Stimulated activated CD8-positive, alpha-beta memory T cell treated with anti-CD3 and anti-CD28 coated beads, Interleukin-2, amount 100 ng/mL, for 48 hours (primary cell): ENCODE measurements at places on chromosomes 13 and 19.
A peak's percentile ranks its signal among the peaks of the same experiment; 100 is the strongest.

DNA sequence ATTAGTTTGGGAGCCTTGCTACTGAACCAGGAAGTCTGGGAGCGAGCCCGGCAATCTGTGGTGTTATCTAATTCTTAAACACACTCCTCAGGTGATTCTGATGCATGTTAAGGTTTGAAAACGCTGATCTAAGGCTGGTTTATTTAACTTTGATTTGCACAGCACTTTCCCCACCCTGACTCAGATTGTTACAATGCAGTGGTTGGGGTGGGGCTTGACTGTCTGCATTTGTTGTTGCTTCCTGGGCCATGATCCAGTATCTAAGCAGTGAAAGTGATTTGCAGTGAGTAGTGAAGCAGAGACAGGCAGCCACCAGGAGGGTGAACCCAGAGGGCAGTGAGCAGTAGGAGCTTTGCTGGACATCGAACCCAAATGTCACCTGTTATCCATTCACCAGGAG lies 81.6 kb upstream of the ARGLU1 start:
- DNase-seq: no peak

GRCh38 chr13:114032126-114032799 lies 58.4 kb upstream of the C13orf46 start:
- no peak for DNase-seq

DNA sequence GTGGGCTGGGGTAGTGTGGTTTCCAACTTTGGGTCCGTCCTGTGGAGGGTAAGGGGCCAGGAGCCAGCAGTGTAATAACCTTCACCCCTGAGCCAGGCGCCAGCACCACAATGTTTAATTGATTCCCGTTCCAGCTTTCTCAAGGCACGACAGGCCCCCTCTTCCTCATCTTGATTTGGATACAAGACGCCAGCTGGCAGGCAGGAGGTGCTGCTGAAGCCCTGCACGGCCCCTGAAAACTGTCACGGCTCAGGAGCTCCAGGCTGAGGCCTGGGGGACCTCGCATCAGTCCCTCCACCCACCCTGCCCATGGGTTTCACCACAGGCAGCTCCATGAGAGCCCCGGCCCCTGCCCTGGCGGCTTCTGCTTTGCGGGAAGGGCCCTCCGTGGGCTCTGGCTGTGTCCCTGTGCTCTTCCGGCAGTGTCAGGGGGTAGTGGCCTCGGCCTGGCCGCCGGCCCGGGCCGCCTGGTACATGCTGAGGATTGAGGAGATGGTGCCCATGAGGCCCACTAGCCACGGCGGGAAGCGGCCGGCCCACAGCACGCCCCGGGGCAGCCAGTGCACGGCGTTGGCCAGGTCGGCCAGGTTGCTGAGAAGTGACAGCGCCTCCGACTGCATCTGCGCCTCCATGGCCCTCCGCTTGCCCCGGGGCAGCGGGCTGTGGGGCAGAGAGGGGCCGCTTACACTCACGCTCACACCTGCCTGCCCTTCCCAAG lies 11.9 kb downstream of the PEX11G start:
- DNase-seq: no peak

- no peak for DNase-seq
These were observed 194.4 kb downstream of the KCNRG start for GRCh38 chr13:50209631-50210030.

GRCh38 chr19:51200071-51200666 lies 24.7 kb upstream of the CD33 start:
- DNase-seq: no peak

GRCh38 chr19:48631225-48631624 lies 6.0 kb downstream of the DBP start:
- no peak for DNase-seq

- DNase-seq: no peak
These were observed 97.4 kb downstream of the CAB39L start for GRCh38 chr13:49346460-49346859.

- DNase-seq: peak; percentile 25
These were observed 89.4 kb upstream of the RAP2A start for GRCh38 chr13:97344265-97345175.

DNA sequence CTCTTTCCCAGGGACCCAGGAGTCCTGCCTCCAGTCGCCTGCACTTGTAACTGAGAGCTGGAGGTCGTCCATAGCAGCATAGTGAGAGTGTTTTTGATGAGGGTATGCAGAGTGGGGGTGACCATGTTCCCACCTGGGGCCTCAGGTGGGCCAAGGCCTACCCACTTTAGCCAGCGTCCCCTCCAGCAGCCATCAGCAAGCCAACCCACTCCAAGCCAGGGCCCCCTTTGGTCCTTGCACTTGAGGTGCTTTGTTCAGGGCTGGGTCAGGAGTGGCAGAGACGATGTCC lies 11.9 kb upstream of the SMG9 start:
- DNase-seq: no peak

- DNase-seq: no peak
These were observed 36.3 kb upstream of the SGCG start for GRCh38 chr13:23144431-23144830.

DNA sequence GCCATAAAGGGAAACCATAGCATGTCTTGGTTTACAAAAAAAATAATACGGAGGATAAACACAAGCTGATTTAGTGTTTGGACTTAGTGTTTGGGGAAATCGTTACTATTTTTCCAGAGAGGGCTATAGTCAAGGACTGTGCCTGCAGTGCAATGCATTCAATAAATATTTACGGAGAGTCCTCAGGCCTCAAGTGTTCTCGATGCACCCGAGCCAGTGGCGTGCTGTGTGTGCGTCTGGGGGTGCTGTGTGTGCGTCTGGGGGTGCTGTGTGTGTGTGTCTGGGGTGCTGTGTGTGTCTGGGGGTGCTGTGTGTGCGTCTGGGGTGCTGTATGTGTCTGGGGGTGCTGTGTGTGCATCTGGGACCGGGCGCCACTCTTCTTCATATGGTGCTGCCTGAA lies 71.7 kb upstream of the GTF3A start:
- DNase-seq: no peak

DNA sequence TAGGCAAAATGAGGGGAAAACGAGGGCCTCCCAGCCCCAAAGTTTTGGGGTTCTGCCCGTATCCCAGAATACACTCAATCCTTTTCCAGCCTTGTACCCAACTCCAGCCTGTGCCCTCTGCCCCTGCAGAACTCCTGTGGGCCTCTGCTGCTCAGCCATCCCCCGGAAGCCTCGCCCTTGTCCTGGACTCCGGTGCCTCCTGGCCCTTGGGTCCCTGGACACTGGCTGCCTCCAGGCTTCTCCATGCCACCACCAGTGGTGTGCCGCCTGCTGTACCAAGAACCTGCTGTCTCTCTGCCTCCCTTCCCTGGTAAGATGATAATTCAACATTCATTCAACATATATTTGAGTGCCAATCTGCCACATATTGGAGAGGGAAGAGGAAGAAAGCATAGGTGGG lies 3.8 kb downstream of the DMRTC2 start:
- no peak for DNase-seq

DNA sequence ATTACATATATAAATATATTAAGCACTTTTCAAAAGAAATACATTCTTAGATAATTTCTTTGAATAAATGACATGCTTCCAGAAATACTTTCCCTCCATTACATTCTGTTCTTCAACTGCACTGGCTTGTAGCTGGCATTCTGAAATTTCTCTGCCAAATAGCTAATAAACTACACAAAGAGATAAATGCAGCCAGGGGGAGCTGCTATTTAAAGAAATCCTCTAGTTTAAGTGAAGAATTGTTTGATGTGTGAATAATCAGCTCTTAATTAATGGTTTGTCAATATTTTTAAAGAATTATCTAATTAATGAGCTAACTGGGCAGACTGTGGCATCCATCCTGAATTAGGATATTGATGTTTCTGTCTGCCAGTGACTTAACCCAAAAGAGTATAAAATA lies 30.7 kb downstream of the SLC7A1 start:
- DNase-seq: no peak

DNA sequence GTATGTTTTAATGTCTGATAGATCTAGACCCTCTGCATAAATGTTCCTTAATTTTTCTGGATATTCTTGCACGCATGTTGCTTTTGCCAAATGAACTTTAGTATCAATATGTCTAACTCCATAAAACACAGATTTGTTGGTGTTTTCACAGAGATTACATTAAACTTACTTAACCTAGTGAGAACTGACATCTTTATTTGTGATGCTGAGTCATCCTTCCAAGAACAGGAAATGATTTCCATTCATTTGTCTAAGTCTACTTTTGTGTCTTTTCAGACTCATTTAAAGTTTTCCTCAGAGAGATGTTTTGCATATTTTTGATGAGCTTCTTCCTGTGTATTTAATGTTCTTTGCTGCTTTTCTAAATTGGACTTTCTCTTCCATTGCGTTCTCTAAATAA lies 184.0 kb downstream of the SLC7A1 start:
- no peak for DNase-seq

- no peak for DNase-seq
These were observed 24.8 kb downstream of the ADPRHL1 start for GRCh38 chr13:113428469-113428865.

DNA sequence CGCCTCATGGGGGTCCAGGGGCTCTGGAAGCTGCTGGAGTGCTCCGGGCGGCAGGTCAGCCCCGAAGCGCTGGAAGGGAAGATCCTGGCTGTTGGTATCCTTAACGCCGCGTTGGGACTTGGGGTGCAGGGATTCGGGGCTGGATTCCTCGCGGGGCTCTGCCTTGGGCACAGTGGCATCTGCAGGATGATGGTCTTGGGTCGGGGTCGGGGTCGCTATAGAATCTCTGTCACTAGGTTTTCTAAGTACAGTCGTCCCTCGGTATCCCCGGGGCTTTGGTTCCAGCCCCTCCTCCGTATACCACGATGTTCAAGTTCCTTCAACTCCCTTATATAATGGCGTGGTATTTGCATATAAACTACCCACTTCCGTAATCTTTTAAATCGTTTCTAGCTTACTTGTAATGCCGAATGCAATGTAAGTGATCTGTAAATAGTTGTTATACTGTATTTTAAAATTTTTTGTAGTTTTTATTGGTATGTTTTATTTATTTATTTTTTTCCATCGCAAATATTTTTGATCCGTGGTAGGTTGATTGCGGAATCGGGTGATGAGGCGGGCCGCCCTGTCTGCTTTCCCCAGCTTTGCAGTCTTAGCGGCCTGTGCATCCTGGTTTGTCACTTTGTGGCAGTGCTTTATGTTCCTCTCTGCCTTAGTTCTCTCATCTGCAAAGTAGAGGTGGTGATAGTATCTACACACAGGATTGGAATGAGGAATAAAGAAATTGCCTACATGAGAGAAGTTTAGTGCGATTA lies 606 bp downstream of the ERCC5 start:
- no peak for DNase-seq

DNA sequence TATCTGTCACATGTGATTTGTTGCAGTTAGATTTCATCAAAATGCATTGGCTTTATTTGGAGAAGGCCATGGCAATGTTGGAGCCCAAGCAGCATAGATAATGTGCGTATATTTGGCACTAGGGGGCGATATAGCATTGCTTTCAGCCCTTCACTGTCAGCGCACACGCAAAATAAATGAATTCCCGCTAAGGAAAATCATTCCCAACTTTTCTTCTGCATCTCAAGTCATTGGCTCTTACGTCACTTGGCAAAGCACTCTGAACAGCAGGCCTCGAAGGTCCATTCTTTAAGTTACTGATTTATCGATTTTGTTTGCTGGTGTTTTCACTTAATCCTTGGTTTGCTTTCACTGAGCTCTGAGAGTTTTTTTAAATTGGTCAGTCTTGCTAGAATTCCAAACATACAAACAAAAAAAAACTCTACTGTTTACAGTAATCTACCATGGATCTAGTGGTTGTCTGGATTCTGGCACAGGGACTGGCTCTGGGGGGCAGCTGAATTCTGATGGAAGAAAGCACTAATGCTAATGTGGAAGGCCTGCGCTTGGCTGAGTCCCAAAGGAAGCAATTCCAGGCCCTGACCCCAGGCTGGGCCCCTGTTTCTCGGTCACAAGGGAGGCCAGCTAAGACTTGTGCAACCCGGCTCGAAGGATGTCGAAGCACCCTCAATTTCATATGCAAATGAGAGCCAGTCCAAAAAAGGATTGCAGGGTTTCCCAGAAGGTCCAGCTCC lies 97.7 kb upstream of the IPO5 start:
- DNase-seq: no peak

DNA sequence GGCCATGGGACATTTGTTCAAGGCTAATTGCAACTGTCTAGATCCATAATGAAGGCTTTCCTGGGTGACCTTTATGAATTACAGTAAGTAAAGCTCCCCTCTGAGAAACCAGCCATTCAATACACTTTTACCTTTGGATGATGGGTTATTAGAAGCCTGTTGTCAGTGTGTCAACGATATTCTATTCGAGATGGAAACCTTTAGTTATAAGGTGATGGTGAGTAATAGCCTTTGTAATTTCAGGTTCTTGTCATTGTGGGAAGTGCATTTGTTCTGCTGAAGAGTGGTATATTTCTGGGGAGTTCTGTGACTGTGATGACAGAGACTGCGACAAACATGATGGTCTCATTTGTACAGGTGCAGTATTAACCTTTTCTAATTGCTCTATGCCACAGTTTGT lies 261.7 kb downstream of the ITGBL1 start:
- no peak for DNase-seq

DNA sequence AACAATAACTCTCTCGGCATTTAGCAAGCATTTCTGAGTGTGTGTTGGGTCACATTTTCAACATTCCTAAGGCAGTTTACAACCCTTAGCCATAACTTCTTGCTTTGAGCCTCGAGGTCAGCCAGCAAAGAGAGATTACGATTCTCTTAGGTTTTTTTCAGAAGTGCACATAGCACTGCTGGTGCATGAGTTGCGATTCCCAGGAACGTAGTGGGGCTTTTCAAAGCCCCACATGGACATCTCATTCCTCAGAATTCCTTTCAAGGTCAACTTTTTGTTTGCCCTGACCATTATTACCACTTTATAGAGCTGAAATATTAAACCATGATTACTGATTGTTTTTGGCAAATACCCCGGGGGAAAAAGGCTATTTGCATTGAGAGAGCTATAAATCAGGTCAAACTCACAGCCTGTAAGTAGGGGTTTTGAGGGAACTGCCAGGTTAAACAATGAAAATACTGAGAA lies 705.3 kb downstream of the GPC5 start:
- DNase-seq: no peak

DNA sequence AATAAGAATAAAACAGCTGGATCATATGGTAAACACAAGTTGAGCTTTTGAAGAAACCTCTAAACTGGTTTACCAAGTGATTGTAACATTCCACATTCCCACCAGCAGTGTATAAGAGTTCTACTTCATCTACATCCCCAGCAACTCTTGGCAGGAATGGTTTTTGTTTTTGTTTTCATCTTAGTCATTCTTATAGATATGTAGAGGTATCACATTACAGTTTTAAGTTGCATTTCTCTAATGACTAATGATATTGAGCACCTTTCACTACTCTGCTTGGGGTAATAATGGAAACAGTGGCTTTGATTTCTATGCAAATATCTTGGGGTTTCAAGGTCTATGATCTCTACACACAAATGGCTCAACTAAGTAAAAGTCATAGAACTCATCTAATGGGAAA lies 614.5 kb downstream of the TBC1D4 start:
- DNase-seq: no peak

DNA sequence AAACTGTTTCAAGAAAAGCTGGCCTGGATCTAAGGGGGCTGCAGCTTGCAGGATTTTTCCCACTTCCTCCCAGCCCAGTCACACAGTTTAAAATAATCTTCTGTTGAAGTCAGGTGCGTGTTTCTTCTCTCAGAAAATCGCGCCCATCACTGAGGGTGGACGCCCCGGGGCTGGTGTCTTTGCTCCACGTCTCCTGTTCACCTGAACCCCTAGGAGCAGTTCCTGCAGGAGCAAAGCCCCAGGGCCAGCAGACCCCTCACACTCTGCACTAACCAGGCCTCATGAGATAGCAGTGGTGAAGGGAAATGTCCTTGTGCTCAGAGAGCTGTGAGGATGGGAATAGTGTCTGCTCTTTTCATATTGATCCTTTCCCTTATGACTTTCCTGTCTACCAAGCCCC lies 920 bp upstream of the SIGLEC7 start:
- no peak for DNase-seq

- DNase-seq: no peak
These were observed 964.8 kb downstream of the PCDH9 start for GRCh38 chr13:66265371-66265770.
